ENCODE measurements at places on chromosomes 5 and 9. TPM values are rescaled to one million over a fixed set of nuclear protein-coding genes. Genes with fewer than 3 reads are reported as not detected.
A peak's percentile ranks its signal among the peaks of the same experiment; 100 is the strongest.

DNA sequence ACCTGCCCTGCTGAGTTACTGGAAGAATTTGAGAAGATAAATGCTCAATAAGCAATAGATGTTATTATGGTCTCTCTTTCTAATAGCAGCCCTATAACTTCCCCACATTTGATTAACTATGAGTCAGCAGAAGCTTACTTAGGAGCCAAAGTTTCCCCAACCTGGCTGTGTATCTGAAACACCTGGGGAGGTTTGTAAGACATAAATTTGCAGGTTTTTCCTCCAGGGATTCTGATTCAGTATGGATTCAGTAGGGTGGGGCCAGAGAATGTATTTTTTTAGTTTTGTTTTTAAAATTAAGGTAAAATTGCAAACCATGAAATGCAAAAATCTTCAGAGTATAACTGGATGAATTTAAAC lies 44.9 kb upstream of the GNPDA1 start:
- DNase-seq, result no peak
- peaks cover 28% of the 10 kb centered on the region for H3K4me1 ChIP-seq
- H3K27me3 ChIP-seq, result no peaks in the 10 kb centered on the region
- H3K27ac ChIP-seq, result no peak overlapping the region
- no peak overlapping the region for H3K4me3 ChIP-seq
- no peaks in the 10 kb centered on the region for H3K36me3 ChIP-seq

GRCh38 chr9:105187781-105188180 lies 56.7 kb upstream of the SLC44A1 start:
- no peaks in the 10 kb centered on the region for H3K36me3 ChIP-seq
- H3K4me3 ChIP-seq, result no peak overlapping the region

- H3K36me3 ChIP-seq, result peaks cover 11% of the 10 kb centered on the region
- no peak overlapping the region for H3K27ac ChIP-seq
- no peaks in the 10 kb centered on the region for H3K27me3 ChIP-seq
- no peak overlapping the region for H3K4me3 ChIP-seq
Measured at GRCh38 chr5:141647851-141648250, 3.4 kb downstream of the FCHSD1 start.

- peaks cover 17% of the 10 kb centered on the region for H3K4me1 ChIP-seq
- H3K27ac ChIP-seq, result no peak overlapping the region
- no peaks in the 10 kb centered on the region for H3K36me3 ChIP-seq
- H3K27me3 ChIP-seq, result peaks cover 75% of the 10 kb centered on the region
Measured at GRCh38 chr5:138663009-138663408, 87.8 kb upstream of the HSPA9 start.

DNA sequence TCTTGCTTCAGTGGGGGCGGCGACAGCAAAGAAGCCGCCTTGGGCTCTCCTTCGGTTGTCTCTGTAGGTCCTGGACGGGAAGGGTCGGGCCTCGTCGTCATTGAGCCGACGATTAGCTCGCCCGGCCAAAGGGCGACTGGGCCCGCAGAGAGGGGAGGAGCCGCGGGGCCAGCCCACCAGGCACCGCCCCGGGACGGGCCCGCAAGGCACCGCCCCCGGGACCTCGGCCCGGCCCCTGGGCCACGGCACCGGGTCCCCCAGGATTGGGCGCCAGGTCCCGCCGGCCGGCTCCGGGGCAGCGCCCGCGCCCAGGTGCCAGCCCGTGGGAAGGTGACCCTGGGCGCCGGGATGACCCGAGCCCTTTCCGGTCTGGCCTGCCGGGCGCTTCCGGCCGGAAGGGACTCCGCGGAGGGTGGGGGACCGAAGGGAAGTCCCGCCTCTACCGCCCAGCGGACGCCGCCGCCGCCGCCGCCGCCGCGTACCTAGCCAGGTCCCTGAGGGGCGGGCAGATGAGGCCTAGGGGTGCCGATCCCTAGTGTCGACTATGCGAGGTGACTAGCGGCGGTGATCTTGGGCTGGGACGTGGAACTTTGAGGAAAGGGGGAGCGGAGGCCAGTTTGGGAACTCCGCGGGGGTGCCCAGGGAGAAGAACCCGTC lies at the start of the genes GBA2 and RGP1:
TSS of gene GBA2 (minus strand) at position 371 of the 657 bp plus-strand sequence. CDS start 524 bp downstream, outside the sequence.
TSS of gene RGP1 (plus strand) at position 430 of the 657 bp plus-strand sequence. CDS start 469 bp downstream, outside the sequence.
- H3K36me3 ChIP-seq, result peaks cover 25% of the 10 kb centered on the region
- peak within 1 kb of the TSS; percentile 93 for H3K4me3 ChIP-seq
- H3K4me1 ChIP-seq, result peaks cover 40% of the 10 kb centered on the region
- H3K27me3 ChIP-seq, result no peaks in the 10 kb centered on the region
- DNase-seq, result peak; percentile 83

DNA sequence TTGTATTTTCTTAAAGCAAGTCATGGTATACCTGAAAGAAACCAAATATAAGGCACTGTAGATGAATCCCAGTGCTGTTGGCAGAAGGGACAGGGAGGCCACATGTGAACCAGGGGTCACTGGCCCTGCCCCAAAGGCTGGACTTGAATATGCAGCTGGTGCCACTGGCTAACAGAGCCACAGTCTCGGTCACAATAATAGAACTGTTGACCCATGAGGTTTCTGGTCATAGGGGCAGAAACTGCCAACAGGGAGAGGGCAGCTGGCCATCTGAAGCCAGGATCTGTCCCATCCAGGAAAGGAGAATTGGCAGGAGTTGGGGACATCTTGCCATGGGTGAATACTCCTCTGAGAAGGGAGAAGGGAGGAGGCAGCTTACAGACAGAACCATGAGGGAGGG lies 31.9 kb downstream of the PALM2AKAP2 start:
- no peak overlapping the region for H3K27ac ChIP-seq
- no peaks in the 10 kb centered on the region for H3K4me1 ChIP-seq
- H3K36me3 ChIP-seq, result no peaks in the 10 kb centered on the region
- DNase-seq, result no peak
- H3K4me3 ChIP-seq, result no peak overlapping the region

DNA sequence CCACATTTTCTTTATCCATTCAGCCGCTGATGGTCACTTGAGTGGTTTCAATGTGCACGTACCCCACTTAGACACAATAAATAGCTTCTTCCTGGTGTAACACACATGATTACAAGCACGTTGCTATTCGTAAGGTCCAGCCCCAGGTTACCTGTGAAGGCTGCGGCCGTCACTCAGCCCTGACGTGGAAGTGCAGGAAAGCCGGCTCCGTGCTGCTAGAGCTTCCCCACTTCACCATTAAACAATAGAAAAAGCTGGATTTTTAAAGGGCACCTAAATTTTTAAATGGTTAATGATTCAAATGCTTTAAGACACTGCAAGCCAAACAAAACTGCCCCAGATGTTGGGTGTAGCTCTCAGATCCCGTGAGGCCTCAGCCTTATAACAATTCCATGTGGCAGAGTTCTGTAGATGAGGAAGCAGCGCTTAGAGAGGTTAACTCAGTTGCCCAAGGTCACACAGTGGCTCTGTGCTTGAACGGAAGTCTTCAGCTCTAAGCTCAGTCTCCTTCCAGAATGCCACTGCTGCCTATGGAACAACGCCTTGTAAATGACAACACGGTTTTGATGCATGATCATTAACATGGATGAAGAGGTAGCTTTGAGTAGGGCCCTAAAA lies 125.7 kb downstream of the COL23A1 start:
- H3K4me1 ChIP-seq, result no peaks in the 10 kb centered on the region
- peaks cover 2% of the 10 kb centered on the region for H3K27me3 ChIP-seq
- H3K36me3 ChIP-seq, result no peaks in the 10 kb centered on the region
- H3K27ac ChIP-seq, result no peak overlapping the region
- no peak for DNase-seq
- no peak overlapping the region for H3K4me3 ChIP-seq

DNA sequence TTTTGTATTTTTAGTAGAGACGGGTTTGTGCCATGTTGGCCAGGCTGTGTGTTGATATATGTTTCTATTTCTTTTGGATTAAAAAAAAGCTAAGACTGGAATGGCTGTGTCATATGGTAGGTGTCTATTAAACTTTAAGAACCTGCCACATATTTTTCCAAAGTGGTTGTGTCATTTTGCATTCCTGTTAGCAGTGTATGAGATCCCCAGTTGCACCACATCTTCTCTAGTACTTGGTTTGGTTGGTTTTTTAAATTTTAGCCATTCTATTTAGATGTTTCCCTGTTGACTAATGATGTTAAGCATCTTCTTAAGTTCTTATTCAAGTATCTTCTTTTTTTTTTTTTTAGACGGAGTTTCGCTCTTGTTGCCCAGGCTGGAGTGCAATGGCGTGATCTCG lies 36.2 kb upstream of the MEGF9 start:
- peaks cover 2% of the 10 kb centered on the region for H3K36me3 ChIP-seq
- no peaks in the 10 kb centered on the region for H3K27me3 ChIP-seq
- no peaks in the 10 kb centered on the region for H3K4me1 ChIP-seq
- no peak overlapping the region for H3K4me3 ChIP-seq
- H3K27ac ChIP-seq, result no peak overlapping the region

- no peaks in the 10 kb centered on the region for H3K36me3 ChIP-seq
- H3K27ac ChIP-seq, result no peak overlapping the region
- H3K4me3 ChIP-seq, result no peak overlapping the region
- no peak for DNase-seq
- H3K4me1 ChIP-seq, result no peaks in the 10 kb centered on the region
Measured at GRCh38 chr5:78515670-78516069, 132.9 kb downstream of the LHFPL2 start.

GRCh38 chr5:2537378-2538145 lies 213.9 kb downstream of the IRX2 start:
- H3K27me3 ChIP-seq, result peaks cover 12% of the 10 kb centered on the region
- no peak overlapping the region for H3K27ac ChIP-seq
- no peaks in the 10 kb centered on the region for H3K36me3 ChIP-seq
- no peak overlapping the region for H3K4me3 ChIP-seq
- no peak for DNase-seq

DNA sequence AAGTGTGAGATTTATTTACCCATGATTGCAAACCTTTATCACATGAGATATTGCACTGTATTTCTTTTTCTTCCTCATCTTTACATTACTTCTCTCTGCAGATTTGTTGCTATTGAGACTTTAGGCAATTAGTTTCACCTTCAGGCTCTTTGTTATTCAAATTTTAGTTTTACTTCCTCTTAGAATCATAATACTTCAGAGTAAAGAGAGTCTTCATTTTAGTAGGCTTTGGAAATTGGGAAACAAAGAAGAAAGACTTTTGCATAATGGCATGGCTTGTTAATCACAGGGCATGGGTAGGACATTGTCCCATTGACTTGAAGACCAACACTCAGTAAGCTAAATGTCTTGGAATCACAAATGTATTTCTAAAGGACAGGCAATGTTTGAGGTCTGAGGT lies 1.2 kb upstream of the PCDHGA5 start:
- no peak for DNase-seq
- H3K4me3 ChIP-seq, result no peak overlapping the region
- H3K27me3 ChIP-seq, result peaks cover 73% of the 10 kb centered on the region
- peaks cover 38% of the 10 kb centered on the region for H3K36me3 ChIP-seq

DNA sequence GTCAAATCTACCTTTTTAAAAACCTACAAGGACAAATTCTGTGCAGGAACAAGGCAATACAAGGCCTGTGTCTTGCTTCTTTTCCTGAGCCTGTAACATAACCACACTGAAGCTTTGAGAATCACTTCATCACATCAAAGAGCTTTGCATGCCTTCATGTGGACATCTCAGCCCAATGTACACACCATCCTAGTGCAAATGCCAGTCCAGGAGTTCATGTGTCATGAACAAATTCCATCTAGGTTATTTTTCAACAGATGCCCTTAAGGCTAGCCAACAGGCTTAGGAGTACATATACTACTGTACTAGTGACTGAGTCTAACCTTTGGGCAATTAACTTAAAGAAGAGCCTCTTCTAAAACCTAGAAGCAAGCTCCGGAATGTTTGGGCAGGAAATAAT lies 106.4 kb downstream of the CDH10 start:
- no peaks in the 10 kb centered on the region for H3K36me3 ChIP-seq
- no peaks in the 10 kb centered on the region for H3K27me3 ChIP-seq
- no peak overlapping the region for H3K27ac ChIP-seq
- no peaks in the 10 kb centered on the region for H3K4me1 ChIP-seq
- DNase-seq, result no peak
- H3K4me3 ChIP-seq, result no peak overlapping the region

GRCh38 chr9:121727295-121728020 lies 76.0 kb downstream of the DAB2IP start:
- H3K4me1 ChIP-seq, result no peaks in the 10 kb centered on the region
- no peak for DNase-seq
- no peaks in the 10 kb centered on the region for H3K27me3 ChIP-seq

- no peaks in the 10 kb centered on the region for H3K4me1 ChIP-seq
- H3K27ac ChIP-seq, result no peak overlapping the region
- DNase-seq, result no peak
- no peaks in the 10 kb centered on the region for H3K36me3 ChIP-seq
- no peak overlapping the region for H3K4me3 ChIP-seq
- H3K27me3 ChIP-seq, result peaks cover 11% of the 10 kb centered on the region
Measured at GRCh38 chr9:89077519-89077918, 86.3 kb downstream of the S1PR3 start.

DNA sequence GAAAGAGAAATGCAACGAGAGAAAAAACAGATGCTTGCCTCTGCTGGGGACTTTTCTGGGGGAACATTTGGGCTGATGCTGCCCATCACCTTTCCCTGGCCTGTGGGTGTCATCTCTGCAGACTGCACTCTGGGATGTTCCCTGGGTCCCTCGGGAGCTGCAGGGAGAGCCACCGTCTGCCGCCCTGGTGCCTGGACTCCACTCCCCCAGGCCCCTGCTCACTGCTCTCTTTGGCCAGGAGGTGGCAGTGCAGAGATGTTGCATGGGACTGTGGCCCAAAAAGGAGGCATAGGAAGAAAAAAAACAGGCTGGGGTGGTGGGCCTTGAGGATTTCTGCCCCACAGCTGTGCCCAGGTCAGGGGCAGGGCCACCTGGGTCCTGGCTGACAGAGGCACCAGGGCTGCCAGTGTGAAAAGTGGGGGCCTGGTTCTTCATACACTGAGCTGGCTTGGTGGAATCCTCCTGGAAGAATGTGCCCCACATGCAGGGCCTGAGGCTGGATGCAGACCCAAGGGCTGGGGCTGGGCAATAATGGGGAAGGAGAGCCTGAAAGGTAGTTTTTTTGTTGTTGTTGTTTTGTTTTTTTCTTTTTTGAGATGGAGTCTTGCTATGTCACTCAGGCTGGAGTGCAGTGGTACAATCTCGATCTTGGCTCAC lies 353.6 kb downstream of the SLIT3 start:
- no peak overlapping the region for H3K27ac ChIP-seq
- no peaks in the 10 kb centered on the region for H3K36me3 ChIP-seq
- no peak overlapping the region for H3K4me3 ChIP-seq
- peaks cover 8% of the 10 kb centered on the region for H3K4me1 ChIP-seq
- no peaks in the 10 kb centered on the region for H3K27me3 ChIP-seq

DNA sequence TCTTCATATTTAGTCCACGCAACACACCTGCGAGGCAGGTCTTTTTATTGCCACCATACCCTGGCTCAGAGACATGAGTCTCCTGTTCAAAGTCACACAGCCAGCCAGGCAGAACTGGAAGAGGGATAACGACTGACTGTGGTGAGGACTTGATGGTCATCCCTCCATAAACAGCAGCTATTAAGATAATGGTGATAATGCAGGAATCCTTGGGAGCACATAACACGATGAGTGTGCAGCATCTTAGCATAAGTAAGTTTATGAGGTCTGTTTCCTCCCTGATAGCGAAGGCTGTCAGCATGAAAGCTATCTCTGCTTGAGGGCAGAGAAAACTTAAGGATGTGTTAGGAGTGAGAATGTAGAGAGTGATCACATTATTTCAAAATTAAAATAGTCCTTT lies 30.9 kb downstream of the KCTD16 start:
- H3K27ac ChIP-seq, result no peak overlapping the region
- H3K4me3 ChIP-seq, result no peak overlapping the region
- H3K36me3 ChIP-seq, result no peaks in the 10 kb centered on the region

Gene NEUROG1
- total RNA-seq, result not detected

Gene SOHLH1
- not detected for total RNA-seq

Gene ENTREP1
- not detected for total RNA-seq

Gene SCGB3A2
- total RNA-seq, result not detected

Gene ROR2
- total RNA-seq, result not detected

Gene DOK3
- 4.8 TPM for total RNA-seq

Gene SYNPO
- 0.14 TPM for total RNA-seq

Gene TTC16
- total RNA-seq, result 0.30 TPM

Gene PDGFRB
- total RNA-seq, result not detected

Gene NAIP
- total RNA-seq, result 0.91 TPM

Gene GDNF
- total RNA-seq, result not detected
